Ureter (tissue), 1 donor: ENCODE measurements at places on chromosomes 2 and 18.

GRCh38 chr2:59301466-59302402 lies 1060.6 kb upstream of the FANCL start:
- DNase-seq, result peak; percentile 44

DNA sequence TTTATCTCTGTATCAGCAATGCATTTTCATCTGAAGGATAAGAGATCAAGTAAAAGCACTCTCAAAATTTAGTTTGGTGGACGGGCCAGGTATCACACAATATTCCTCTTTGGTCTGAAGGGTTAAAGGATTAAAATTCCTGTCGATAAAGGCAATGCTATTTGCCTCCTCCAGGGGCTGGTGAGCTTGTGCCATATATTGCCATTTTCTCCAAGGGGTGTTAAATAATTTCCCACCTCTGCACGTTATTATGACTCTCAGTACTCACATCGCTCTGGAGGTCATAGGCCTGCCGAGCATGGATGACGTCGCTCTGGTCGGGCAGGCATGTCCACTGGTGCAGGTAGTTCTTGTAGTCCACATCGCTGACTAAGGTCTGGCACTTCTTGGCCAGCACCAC lies 94.2 kb downstream of the NEB start:
- no peak for DNase-seq

DNA sequence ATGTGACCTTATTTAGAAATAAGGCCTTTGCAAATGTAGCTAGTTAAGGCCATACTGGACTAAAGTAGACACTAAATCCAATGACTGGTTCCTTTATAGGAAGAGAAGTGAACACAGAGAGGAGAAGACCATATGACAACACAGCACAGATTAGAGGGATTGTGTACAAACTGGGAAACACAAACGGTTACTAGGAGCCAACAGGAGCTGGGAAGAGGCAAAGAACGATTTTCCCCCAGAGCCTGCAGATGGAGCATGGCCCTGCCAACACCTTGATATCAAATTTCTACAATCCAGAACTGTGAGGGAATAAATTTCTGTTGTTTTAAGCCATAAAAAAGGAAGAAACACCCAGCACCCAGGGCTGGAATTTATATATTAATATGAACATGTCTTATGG lies 38.7 kb upstream of the COL5A2 start:
- no peak for DNase-seq

GRCh38 chr2:126850940-126851339 lies 47.8 kb upstream of the TEX51 start:
- no peak for DNase-seq

DNA sequence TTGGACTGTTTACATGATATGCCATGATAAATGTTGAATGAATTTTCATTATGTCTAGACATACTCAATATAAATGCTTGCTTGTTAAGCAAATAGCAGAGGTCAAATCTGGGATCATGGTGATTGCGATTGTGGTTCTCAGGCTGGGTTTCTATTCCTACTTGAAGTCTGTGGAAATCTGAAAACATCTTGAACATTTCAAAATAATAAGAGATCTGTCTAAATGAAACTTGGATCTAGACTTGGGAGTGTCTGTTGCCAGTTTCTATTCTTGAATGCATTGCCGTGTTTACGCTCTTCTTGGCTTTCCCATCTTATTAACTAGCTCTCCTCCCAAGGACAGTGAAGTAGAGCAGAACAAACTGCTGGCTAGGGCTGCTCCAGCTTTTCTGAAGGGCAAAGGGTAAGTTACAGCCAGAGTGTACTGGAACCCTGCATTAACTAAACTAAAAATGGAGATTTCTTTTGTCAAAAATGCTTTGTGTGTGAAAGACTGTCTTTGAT lies 127.7 kb downstream of the DTNA start:
- no peak for DNase-seq

- DNase-seq, result no peak
Measured at GRCh38 chr2:58788402-58788801, 547.3 kb upstream of the FANCL start.

GRCh38 chr2:36330473-36331395 lies 24.8 kb upstream of the CRIM1 start:
- DNase-seq, result no peak

GRCh38 chr18:48486754-48487153 lies 52.1 kb upstream of the CTIF start:
- no peak for DNase-seq

DNA sequence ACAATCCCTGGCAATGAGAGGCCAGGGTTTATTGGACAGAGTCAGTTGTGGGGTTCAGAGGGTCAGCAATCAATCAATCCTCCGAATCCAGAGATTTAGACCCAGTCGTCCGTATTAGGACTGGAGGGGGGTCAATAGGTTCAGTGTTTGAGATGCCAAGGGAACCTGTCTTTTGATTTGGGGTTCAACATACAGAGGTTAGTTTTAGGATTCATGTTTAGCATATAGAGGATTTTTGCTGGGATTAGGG lies 292 bp downstream of the GMPPA start:
- DNase-seq, result no peak

DNA sequence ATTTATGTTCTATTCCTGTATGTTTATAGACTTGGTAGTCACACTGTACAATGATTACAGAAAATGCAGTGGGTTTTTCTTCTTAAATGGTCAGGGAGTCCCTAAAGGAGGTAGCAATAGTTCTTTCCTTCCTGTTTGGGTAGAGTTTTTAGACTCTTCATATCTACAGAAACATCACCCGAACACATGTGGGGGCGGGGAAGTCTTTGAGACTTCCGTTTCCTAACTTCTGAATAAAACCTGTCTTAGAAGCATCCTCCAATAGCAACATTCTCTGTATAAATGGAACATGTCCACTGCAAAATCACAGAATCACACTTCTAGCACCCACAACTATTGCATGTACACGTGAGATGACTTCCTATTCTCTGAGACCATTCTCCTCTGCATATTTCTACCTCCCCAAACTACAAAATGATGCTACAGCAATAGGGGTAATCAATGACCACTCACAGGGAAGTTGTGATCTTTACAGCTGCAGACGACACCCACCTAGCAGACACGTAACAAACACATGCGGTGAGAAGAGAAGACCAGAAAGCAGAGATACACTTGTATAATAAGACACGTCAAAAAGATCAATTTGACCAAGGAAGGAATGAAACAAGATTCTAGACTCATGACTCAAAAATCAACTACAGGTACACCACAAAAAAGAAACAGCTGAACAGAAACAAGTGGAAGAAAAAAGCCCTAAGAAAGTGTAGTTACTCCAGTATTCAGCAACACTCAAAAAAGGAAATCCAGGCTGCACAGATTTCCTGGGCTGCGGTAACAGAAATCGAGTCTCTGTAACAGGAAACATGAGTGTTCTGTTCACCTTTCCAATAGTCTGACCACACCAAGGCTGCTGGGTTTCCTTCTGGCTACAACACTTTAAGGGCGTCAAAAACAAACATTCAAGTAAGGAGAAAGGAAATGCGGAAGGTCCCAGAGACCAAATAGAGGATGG lies 120.4 kb downstream of the ZNF516 start:
- no peak for DNase-seq

DNA sequence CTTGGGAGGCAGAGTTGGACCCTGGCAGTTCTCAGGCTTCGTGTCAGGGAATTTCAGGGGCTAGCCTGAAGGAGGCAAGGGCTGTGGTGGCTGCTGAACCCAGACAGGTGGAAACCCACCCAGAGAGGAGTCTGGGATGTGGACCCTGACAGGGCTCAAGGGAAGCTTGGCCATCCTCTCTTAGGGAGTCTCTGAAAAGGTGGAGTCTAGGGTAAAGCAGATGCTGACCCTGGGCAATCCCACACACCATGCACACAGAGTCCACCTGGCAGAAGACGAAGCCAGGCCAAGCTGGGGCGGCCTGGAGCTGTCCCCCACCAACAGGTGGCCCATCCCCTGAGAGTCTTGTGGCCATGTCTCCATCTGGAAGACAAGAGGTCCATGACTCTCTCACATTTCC lies 41.2 kb upstream of the TEX51 start:
- DNase-seq, result no peak

- no peak for DNase-seq
Measured at GRCh38 chr2:33099989-33100388, 153.2 kb downstream of the LTBP1 start.

DNA sequence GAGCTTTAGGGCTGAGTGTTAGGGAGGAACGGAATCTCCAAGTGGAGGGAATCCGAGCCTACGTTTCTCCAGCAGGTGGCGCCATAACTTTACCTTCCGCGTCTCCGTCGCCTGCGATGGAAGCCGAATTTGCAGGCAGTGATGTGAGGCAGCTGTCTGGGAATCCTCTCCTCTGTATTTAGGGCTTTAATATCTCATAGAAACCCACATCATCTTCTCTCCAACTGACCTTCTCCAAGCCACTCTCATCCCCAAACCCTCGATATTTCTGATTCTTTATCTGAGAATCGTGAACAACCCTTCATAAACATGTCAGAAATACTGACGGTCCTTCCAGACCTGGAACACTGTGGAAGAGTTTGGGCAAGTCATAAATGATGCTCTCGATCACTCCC lies 27.5 kb downstream of the SIX2 start:
- DNase-seq, result peak; percentile 84
